ENCODE measurements at places on chromosomes 16 and 17.

GRCh38 chr17:67281053-67281452 lies 36.1 kb upstream of the HELZ start:
- no peak overlapping the region for H3K27ac ChIP-seq
- no peak for DNase-seq
- no peaks in the 10 kb centered on the region for H3K4me1 ChIP-seq
- no peaks in the 10 kb centered on the region for H3K27me3 ChIP-seq

GRCh38 chr16:457732-458400 lies 32.4 kb downstream of the RAB11FIP3 start:
- H3K27ac ChIP-seq = no peak overlapping the region
- H3K27me3 ChIP-seq = no peaks in the 10 kb centered on the region
- H3K4me1 ChIP-seq = no peaks in the 10 kb centered on the region
- H3K36me3 ChIP-seq = no peaks in the 10 kb centered on the region

- no peaks in the 10 kb centered on the region for H3K27me3 ChIP-seq
- H3K4me1 ChIP-seq = no peaks in the 10 kb centered on the region
- no peaks in the 10 kb centered on the region for H3K36me3 ChIP-seq
- H3K4me3 ChIP-seq = no peak overlapping the region
Observed at GRCh38 chr16:58054289-58054688, 28.7 kb downstream of the MMP15 start.

GRCh38 chr16:70684146-70685060 lies 1.4 kb downstream of the MTSS2 start:
- no peak overlapping the region for H3K27ac ChIP-seq
- H3K4me1 ChIP-seq = no peaks in the 10 kb centered on the region
- no peak for DNase-seq
- H3K4me3 ChIP-seq = no peak overlapping the region
- H3K36me3 ChIP-seq = no peaks in the 10 kb centered on the region

- peak overlapping the region; percentile 90 for H3K4me3 ChIP-seq
- H3K36me3 ChIP-seq = no peaks in the 10 kb centered on the region
- H3K4me1 ChIP-seq = 0 out of 2 replicates have a peak, but pooled peaks cover 4% of the 10 kb centered on the region
- DNase-seq = no peak
- peaks cover 16% of the 10 kb centered on the region for H3K27me3 ChIP-seq
Observed at GRCh38 chr16:3149630-3150345, 15.0 kb downstream of the ZNF213 start.

- H3K4me3 ChIP-seq = no peak overlapping the region
- DNase-seq = no peak
Observed at GRCh38 chr16:55133654-55134053, 190.3 kb upstream of the IRX6 start.

GRCh38 chr16:4384509-4384942 lies 12.9 kb downstream of the VASN start:
- no peaks in the 10 kb centered on the region for H3K27me3 ChIP-seq
- H3K36me3 ChIP-seq = peaks cover 3% of the 10 kb centered on the region
- H3K27ac ChIP-seq = no peak overlapping the region

All from MM.1S (cell line).